Stimulated activated CD8-positive, alpha-beta memory T cell treated with anti-CD3 and anti-CD28 coated beads, Interleukin-4, amount 100 ng/mL, for 1 hour (primary cell): ENCODE measurements at places on chromosomes 2 and 18.

DNA sequence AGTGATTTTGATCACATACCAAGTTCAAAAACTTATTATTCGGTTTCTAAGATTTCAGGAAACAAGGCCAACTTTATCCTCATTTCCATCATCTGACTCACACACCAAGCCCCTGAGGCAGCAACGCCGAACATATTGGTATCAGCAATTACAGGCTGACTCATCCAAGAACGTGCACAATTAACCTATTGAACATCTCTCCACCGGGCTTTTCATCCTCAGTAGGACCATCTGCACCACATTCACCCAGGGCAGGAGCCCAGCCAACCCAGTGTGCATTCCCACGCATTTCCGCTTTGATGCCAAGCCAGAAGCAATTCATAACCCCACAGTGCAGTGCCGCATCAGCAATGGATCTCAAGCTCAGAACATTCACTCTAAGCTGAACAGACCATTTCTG is 52.9 kb downstream of the SCG2 start:
- DNase-seq: no peak

- no peak for DNase-seq
These were observed 227.3 kb upstream of the RAB6C start for GRCh38 chr2:129752176-129752575.

DNA sequence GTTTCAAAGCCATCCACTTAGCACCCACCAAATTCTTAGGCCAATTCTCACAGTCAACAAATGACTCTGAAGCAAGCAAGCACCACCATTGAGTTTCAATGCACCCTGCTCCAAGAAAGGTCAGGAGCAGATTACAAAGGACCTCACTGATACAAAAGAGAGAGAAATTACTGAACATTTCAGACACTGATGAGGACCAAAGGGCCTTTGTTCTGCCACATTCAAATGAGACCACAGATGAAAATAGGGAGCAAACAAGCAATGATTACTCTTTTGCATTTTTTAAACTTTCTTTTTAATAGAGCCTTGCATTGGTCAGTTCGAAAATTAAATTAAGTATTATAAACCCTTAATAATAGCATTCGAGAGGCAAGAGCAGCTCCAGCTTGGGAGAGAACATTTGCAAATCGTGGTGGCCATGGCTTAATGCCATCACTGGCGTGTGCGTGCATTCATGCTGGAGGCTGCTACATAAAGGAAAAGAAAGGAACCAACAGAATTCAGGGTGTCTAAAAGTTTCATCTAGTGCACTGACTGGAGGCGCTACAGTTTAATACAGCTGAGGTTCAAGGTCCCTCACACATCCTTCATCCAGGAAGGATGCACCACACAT is 87.5 kb downstream of the KLF7 start:
- DNase-seq: no peak

- no peak for DNase-seq
These were observed 668.7 kb downstream of the SLC4A3 start for GRCh38 chr2:220296174-220296573.

DNA sequence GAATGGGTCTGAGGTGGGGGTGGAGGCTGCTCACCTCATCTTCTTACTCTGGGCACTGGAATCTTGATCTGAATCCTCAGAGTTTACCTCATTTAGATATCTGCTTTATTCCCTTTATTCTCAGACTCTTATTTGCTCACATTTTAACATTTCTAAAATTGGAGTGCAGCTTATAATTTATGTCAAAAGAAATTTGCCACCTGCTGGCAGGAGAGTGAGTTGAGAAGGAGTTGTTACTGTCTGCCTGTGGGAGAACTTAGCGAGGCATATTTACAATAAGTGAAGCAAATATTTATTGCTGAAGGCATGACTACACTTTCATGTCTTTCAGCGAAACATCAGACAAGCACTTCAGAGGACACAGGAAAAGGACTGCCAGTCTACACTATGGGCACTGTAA is 16.4 kb upstream of the KIAA2012 start:
- no peak for DNase-seq

DNA sequence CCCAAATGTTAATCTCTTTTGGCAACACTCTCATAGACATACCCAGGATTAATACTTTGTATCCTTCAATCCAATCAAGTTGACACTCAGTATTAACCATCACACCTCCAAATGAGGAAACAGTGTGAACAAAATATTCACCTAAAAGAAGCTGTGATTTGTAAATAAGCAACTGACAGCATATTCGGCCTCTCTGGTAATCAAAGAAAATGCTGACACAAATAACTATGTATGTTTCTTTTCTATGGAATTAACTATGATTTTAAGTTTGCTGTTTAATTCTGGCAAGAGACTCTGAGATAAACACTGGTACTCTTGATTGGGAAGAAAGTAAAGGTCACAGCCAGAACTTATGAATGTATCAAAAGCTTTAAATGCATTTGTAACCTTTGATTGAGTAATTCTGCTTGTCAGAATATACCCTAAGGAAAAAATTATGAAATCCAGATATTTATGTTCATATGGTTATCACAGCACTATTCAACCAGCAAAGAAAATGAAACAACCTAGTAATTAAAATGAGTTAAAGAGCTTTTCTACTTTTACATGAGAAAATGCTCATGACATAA is 3.6 kb upstream of the GYPC start:
- DNase-seq: no peak

DNA sequence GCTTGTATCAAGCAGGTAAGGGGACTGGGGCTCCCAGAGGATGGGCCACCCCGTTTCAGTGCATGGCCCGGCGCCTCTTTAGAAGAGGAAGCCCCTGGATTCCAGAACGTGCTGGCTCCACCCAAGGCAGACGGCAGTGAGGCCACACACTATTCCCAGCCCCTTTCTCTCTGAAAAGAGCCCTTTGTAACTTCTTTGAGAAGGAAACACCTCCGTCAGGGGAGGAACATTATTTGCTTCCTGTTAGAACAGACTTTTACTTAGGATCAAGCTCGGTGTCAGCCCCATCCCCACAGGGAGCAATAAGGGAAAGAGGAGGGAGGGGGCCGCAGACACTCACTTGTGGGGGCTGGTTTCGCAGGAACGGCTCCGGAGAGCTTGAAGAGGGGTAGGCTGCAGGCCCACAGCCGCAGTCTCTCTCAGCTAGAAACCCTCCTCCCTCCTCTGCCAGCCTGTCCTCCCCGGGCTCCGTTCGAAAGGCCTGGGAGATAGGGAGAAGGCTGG is 49.6 kb upstream of the RMDN2 start:
- no peak for DNase-seq
